ENCODE measurements at places on chromosomes 11 and 22.

DNA sequence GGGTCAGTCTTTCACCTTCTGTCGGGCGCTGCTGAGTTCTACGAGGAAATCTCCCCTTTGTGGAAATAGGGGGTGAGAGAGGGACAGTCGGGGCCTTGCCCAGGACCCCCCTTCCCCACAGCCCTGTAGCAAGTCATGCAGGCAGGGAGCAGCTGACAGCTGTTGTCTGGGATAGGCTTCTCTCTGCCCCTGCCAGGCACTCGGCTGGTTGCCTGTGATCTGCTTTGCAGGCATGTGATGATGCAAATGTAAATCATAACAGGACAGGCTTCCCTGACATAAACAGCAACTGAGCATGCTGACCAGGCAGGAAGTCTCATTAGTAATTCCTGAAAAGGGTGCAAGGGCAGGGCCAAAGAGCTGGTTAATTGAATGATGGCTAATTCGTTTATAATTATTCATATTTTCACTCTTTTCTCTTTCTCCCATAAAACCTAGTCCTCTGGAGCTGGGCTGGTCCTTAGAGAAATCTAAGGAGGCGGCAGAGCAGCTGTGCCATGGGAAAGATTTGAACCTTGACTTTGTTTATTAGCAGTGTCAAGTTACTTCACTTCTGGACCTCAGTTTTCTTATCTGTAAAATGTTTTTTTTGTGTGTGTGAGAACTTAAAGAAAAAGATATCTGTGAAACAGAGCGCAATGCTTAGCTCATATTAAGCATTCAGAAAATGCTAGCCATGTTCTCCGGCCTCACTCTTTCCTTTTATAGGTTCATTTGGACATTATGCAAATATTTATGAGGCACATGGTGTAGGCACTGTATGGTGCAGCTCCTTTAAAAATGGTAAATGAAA lies 129.7 kb downstream of the LDLRAD3 start:
- no peak for DNase-seq

- DNase-seq: peak; percentile 94
Observed at GRCh38 chr22:30435674-30436126, 10.1 kb downstream of the MTFP1 start.

DNA sequence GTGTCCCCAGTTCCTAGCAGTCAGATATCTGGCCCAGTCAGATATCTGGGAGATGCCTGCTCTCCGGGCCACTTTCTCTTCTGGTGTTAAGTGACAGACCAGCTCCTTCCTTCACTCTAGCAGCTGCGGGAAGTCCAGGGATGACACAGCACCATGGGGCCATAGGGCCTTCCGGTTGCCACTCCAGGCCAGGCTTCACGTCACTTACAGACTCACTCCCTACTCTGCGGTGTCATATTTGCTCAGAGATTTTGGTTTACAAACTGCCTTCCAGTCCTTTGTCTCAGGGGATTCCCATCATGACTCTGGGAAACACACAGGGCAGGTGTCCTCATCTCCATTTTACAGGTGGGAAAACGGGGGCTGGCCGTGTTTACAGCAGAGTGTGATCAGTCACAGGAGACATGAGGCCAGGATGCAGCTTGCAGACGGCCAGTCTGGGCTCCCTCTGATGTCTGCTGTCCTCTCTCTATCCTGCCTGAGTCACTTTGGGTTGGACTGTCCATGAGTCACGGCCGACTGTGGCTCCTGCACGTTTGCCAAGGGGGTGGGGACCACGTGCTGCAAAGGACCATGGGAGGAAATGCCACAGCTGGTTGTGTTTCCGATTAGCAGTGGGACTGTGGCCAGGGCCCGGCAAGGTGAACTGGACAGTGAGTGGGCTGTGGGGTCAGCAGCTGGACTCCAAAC lies 8.2 kb upstream of the TBC1D22A start:
- DNase-seq: no peak

GRCh38 chr11:92111287-92111686 lies 113.3 kb upstream of the FAT3 start:
- no peak for DNase-seq

DNA sequence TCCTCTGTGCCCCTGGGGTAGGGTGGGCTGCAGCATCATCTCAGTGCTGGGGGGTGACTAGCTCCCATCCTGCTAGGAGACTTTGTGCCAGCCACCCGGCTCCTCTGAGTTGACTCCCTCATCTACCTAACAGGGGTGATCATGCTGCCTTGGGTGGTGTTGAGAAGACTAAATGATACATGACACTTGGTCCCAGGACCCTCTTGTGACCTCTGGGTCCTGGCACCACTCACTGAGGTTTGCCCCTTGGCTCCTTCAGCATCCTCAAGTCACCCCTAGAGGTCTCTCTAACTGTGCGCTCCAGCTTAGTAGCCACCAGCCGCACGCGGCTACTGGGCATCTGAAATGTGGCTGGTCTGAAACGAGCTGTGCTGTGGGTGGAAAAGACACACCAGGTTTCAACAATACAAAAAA lies 72.1 kb downstream of the LRRC32 start:
- no peak for DNase-seq

DNA sequence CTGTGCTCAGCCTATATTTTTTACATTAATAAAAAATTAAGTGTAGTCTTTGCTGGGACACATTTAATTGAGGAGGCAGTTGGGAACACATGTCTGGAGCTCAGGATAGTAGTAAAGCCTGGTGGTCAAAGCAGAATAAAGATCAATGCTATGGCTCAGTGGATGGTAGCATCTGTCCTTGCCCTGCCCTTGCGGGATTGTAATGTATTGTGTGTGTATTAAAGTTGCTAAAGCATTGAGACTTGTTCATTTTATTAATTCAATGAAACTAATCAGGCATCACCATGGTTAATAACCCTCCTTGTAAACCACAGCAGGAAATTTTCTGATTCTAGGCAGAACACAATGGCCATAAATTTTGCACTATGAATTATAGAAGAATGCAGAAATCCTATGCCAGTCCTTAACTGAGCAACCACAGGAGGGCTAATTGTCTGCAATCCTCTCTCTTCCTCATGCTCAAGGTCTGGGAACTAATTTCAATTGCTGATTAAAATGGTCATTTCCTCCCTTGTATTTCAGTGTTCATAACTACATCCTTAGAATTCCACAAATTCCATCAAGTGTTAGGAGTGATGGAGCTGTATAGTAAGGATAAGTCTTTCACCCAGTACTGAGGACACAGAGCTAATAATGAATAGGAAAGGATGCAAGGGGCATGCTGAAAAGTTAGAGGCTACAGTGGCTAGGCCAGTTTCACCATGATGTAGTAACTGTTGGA lies 403.2 kb upstream of the DDI1 start:
- no peak for DNase-seq

DNA sequence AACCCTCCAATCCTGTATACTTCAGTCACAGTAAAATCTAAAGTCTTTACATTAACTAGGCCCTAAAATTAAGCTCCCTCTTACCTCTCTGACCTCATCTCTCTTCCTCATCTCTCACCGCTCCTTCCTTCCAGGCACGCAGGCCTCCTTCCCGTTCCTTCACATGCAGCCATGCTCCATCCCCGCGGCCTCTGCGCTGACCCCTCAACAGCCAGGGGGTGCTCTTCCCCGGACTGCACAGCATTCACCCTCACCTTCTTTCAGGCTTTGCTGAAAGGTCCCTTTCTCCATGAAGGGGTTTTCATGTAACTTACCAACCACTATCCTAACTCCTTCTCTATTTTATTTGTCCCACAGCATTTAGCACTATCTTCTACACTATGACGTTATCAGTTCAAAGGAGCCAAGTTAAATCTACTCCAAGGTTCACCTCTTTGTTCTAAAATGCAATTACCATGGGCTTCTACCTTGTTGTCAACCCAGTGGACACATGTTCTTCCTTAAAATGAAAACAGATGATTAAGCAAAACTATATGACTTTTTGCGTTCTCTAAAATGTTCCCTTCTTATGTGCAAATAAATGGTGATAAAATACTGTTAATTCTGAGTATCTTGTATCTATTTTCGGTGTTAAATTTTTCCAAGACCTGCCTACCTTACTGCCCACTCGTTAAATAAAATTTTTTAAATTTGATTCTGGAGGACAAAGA lies 57.8 kb upstream of the APOA1 start:
- DNase-seq: peak; percentile 23

DNA sequence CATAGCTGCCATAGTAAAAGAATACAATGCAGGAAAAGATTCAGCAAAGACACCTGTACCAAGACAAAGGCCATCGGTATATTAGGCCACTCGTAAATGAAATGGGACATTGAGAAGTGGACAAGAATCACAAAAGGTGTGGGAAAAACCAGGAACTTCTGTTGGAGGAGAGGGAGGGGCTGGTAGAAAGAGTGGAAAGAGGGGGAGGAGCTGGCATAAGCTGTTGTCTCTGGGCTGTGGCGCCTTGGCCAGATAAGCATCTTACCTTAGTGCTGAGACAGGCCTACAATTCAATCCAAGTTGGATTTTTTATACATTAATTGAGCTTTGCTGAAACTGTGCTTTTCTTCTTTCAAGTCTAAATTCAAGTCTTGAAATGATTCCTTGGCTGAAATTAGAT lies 37.1 kb downstream of the ZNF202 start:
- DNase-seq: no peak

GRCh38 chr11:107018902-107019493 lies 722 bp upstream of the GUCY1A2 start:
- DNase-seq: no peak

GRCh38 chr11:115751243-115752015 lies 247.2 kb upstream of the CADM1 start:
- DNase-seq: no peak

GRCh38 chr11:68043349-68044144 lies 4.7 kb downstream of the TCIRG1 start:
- no peak for DNase-seq

Measured in CD8-positive, alpha-beta memory T cell (primary cell).